IMR-90 (cell line): ENCODE measurements at places on chromosomes 16 and 17.

GRCh38 chr17:14161419-14161818 is 75.2 kb downstream of the CDRT15 start:
- no peak for DNase-seq

- DNase-seq: no peak
Observed at GRCh38 chr17:70091005-70091568, 16.1 kb downstream of the KCNJ16 start.

DNA sequence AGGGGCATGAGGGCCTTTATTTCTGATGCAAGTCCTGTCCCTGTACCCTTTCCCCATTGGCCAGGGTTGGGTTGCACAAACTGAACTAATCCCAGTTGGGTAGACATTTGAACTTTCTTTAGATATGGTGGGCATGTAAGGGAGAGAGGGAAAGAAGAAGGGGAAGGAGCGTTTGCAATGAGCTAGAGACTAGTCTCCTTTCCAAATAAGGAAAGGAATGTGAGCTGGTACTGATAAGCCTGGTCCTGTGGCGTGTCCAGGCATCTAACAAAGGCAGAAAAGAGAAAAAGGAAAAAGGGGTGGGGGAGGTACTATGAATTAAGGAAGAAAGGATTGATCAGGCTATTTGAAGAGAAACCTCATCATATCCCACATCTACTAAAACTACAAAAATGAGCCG is 20.3 kb downstream of the CHMP6 start:
- DNase-seq: no peak

DNA sequence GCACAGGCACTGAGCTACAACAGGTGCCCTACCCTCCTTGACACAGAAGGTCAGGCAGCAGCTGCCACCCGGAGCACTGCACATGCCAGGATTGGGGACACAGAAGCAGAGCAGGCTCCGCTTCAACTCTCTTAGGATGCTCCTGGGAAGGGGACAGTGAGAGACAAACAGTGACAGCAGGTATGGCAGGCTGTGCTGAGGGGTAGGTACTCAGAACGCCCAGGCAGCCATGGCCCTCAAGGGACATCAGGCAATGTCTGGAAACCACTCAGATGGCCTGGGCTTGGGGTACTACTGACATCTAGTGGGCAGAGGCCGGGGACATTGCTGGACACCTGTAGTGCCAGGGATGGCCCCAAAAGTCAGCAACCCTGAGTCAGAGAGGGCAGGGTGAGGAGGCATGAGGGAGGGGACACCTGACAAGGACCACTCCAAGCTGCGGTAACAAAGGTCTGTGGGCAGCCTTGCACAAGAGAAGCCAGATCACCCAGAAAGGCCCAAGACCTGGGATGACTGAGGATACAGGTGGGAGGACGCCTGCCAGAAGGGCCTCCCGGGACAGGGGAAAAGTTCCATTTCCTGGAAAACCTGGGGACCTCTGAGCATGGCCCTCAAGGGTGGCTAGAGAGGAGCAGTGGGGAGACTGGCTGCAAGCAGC is 21.2 kb downstream of the PEMT start:
- DNase-seq: peak; percentile 13

DNA sequence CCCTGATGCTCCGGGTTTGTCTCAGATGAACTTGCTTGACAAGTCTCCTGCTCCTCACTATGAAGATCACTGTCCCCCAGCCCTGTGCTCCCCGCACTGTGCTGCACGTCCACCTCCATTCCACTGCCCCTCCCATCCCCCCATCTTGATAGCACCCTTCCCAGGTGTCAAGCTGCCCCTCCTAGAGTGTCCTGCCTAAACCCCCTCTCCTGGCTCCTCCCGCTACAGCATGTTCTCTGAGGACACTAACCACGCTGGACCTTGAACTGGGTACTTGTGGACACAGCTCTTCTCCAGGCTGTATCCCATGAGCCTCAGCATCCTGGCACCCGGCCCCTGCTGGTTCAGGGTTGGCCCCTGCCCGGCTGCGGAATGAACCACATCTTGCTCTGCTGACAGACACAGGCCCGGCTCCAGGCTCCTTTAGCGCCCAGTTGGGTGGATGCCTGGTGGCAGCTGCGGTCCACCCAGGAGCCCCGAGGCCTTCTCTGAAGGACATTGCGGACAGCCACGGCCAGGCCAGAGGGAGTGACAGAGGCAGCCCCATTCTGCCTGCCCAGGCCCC is 18.5 kb downstream of the DEXI start:
- no peak for DNase-seq

DNA sequence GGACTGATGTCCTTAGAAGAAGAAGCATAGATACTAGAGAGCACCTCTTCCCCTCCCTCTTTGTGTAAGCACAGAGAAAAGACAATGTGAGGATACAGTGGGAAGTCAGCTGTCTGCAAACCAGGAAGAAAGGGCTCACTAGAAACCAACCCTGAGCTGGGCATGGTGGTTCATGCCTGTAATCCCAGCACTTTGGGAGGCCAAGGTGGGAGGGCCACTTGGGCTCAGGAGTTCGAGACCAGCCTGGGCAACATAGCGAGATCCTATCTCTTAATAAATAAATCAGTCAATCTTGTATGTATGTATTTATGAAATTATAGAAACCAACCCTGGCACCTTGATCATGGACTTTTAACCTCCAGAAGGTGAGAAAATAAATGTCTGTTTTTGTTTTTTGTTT is 118.3 kb downstream of the NPIPB5 start:
- no peak for DNase-seq

DNA sequence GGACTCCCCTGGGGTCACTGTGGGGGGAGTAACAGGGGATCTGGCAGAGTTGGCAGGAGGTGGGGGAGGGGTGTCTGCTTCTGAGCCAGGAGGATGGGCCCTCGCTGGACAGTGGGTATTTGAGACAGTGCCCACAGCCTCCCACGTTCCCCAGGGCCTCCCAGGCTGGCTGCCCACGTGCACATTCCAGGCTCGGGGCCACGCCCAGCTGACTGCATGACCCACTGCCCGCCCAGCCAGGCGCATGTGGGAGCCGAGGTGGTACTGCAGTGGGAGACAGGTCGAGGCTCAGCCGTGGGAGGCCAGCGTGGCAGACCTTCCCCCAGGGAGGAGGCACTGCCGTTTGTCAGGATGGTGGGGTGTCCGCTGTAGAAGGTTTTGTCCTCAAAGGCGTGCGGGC is 38.8 kb downstream of the BAHCC1 start:
- no peak for DNase-seq

DNA sequence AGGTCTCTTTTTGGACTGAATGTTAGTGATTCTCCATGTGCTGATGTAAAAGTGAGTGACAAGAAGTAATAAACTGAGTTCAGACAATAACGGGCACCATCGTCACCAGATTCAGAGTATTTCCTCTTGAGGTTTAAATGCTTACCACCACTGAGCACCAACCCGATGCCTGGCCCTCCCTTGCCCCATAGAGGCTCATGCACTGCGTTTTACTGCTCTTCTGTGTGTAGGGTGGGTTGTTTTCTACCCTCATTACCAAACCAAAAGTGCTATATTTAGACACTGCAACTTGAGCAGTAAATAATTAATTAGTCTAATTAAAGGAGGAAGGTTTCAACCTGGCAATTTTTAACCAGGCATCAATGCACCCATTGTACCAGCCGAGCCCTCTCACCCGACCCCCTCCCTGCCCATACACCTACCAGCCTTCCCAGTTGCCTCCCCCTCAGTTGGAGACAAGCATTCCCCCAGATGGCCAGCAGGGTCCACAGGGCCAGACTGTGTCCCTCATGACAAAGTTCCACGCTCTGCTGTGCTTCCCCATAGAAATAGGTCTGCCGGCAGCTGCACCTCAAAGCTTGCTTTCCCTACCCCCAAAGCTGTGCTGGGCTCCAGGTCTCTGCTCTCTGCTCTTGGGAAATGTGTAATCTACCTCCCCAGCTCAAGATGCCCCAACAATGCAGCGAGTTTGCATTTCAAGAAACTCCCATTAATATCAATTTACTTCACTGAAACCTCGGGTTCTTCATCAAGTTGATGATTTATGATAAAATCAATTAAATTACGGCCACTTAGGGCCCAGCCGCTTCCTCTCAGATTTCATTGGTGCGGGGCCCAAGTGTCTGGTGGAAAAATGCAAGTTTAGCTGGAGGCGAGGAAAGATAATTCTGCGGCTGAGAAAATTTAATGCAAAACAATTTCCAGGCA is 16.0 kb downstream of the HOXB4 start:
- peak; percentile 68 for DNase-seq

GRCh38 chr16:27967169-27967568 is 96.3 kb downstream of the GSG1L start:
- no peak for DNase-seq

GRCh38 chr17:39629494-39629880 is 2.7 kb downstream of the PPP1R1B start:
- no peak for DNase-seq

DNA sequence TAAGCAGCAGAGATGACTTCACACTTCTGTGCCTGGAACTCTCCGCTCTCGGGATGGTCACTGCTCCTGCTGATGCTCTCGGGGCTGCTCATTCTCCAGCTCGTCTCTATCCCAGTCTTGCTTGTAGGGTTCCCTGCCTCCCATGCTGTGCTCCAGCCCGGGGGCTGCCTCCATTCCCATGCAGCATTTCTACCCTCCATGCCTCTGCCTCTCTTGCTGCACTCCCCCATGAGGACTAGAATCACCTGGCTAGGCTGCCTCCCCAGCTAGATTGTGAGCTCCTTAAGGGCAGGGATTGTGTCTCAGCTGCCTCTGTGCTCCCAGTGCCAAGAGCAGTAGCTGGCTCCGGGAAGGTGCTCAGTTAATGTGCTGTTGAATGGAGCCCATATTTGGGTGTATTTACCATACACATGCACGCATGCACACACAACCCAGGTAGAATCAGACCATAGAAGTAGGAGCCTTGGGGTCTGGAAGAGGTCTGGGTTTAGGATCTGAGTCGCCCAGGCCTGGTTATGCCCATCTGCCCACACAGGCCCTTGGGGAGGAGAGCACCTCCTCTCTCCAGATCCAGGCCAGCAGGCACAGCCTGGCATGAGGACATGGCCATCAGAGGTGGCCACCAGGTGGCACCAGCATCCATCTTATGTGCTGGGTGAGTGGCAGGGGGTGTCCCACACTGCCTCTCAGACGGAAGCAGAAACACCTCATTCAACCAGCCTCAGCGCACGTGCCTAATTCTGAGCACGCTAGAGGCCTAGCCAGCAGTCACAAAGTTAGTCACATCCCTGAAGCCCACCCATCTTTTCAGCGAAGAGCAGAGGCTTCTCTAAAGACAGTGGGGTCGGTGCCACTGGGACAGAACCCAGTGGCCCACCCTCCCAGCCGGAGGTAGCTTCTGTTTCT is 9.3 kb downstream of the GIT1 start:
- DNase-seq: peak; percentile 75

- DNase-seq: peak; percentile 86
Observed at GRCh38 chr17:77834170-77835115, 124.1 kb upstream of the TNRC6C start.

DNA sequence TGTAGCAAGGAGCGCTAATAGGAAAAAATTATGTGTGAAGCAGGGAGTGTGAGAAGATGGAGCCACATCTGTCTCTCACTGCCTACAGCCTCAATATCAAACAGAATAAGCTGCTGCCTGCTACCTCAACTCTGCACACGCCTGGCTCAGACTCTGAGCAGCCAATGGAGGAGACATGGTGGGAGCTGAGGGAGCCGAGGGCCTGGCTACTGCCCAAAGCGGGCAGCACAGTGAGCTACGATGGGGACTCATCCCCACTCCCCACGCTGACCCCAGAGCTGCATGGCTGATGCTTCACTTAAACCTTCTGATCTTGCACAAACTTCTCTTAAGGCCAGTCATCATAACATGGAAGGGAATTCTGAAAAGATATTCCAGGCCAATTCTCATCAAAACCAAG is 11.1 kb upstream of the FLYWCH2 start:
- no peak for DNase-seq

GRCh38 chr16:70573451-70574121 is 50.0 kb downstream of the SF3B3 start:
- DNase-seq: peak; percentile 97

DNA sequence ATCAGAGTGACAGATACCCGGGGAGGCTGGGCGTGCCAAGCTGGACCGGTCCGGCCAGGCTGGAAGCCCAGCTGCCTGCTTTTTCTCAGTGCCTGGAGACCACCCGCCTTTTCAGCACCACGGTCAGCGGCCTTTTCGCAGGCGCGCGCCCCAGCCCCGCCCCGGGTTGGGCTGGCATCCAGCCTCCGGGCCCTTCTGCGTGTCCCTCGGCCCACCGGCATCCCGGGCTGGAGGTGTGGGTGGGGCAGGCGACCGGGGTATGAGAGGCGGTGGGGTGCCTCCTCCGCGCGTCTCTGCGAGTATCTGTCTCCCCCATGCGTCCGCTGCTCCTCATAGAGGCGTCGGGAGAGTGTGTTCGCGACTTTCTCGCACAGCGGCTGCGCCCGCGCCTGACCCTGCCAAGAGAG is 102.5 kb downstream of the MRM1 start:
- peak; percentile 11 for DNase-seq

DNA sequence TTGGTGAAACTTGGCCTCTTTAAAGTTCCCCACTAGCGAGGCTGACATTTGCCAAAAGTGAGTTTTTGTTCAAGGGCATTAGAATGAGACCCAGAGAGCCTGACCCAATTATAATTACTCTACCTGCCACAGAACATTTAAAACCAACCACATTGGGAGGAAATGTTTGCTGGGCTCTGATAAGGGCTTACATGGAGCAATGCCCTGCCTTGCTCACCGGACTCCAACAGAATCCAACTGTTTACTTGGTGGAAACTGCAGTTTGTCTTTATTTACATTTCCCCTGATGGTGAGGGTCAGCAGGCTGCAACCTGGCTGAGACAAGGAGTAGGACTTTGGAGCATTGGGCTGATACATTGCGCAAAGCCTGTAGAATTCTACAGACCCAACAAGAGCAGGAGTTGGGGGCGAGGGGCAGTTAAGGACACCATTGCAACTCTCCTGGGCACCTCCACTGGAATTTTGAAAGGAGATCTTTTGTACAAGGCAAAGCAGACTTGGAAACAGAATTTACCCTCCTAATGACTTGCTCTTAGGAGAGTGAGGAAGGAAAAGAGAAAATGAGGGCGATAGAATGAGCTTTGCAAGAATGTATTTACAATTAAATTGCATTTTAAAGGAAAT is 368.6 kb downstream of the SHISA9 start:
- DNase-seq: no peak

DNA sequence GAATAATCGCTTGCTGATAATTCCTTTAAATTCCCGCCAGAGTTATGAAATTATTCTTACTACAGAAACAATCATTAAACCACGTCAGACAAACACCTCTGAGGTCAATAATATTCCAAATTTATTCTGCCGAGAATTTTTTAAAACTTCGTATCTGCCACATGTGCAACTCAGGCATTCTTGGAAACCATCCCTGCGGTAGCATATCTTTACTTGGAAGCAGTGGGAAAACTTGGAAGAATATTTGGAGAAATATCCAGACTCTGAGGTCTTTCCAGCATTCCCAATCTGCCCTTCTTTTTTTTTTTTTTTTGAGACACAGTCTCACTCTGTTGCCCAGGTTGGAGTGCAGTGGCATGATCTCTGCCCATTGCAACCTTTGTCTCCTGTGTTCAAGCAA is 2.0 kb upstream of the CCL11 start:
- no peak for DNase-seq

GRCh38 chr17:82524540-82524939 is 5.0 kb downstream of the FOXK2 start:
- DNase-seq: no peak

- DNase-seq: no peak
Observed at GRCh38 chr17:42704490-42704836, 22.1 kb downstream of the CNTNAP1 start.

GRCh38 chr16:19170043-19170655 is 2.1 kb downstream of the SYT17 start:
- no peak for DNase-seq
